ENCODE measurements at places on chromosomes 1 and 21.

- DNase-seq: no peak
These were observed 25.2 kb downstream of the PRAMEF20 start for GRCh38 chr1:13435458-13435857.

DNA sequence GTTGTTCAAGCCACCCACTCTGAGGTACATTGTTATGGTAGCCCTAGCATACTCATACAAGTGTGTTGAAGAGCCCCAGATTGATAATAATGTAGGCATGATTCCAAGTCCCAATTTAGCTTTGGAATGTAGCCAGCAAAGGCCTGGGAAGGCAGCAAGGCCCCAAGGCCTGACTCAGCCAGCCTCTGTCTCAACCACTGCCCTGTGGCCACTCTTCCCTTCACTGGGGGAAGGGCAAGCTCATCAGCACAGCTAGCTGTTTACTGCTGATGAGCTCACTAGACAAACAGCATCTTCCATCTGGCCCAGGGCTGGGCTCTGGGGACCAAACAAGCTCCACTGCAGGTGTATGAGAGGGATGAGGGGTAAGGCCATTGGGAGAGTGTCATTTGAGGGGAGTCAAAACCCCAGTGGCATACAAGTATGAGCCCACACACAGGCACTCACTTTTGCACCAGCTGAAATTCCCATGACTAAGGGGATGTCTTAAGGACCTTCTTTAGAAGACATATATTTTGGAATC is 2.2 kb upstream of the IRF6 start:
- DNase-seq: peak; percentile 83

- DNase-seq: no peak
These were observed 5.0 kb downstream of the RAP1GAP start for GRCh38 chr1:21663951-21664805.

DNA sequence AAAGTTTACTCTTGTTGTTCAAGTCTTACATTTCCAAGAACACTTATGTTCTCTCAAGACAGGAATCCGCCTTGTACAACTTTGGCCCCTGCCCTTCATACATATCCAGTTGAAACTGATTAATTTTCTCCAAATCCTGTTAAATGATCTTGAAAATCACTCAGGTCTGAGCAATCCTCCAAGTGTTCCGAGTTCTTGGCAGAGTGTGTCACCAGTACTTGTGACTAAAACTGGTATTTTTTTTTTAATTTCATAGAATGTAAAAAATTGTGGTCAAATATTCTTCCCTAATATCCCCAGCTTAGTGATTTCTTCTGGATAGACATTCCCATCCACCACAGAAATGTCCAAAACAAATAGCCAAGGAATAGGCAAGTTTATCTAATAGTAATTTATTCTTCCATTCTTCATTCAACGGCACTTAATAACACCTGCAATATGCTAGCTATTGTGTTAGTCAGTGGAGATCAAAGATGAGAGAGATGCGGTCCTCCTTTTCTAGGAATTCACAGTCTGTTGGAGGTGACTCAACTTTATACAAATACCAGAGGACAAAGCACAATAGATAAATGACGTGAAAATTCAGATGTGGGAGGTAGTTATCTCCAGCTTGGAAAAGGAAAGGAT is 71.4 kb downstream of the DIRAS3 start:
- DNase-seq: peak; percentile 13

DNA sequence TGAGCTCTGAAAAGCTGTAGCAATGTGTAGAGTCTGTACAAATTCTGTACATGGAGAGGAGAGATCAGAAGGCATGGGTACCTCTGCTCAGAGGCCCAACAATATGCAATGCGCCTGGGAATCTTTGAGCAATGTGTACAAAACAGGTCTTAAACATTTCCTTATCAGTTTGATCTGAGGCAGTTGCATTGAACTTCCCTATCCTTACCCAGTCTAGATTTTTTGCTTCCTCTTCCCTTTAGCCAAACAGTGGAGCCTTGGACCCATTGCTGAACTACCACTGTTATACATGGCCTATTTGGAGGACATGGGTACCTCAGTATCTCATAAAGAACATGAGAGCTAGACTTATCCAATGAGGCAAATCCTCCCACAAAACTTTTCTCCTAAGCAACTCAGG is 12.6 kb upstream of the MNDA start:
- no peak for DNase-seq

DNA sequence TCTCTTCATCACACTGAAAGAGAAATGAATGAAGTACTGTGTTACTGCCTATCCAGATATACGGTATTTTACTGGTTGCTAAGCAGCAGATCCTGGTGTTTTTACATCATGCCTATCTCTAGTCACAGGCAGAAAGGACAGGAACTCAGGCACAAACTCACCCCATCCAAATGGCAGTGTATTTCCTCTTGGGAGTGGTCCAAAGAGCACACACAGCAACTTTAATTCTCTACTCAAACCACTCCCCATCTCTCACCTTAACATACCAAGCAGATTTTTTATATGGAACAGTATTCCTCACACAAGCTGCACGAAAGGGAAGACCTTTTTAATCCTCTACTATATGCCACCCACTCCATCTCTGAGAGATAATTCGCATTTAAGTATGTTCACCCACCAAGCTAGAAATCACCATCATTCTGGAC is 27.3 kb downstream of the EIF4G3 start:
- peak; percentile 69 for DNase-seq

- DNase-seq: no peak
These were observed 14.3 kb upstream of the CXADR start for GRCh38 chr21:17498586-17498985.

- no peak for DNase-seq
These were observed 185.9 kb downstream of the TPR start for GRCh38 chr1:186189156-186189555.

GRCh38 chr1:9128520-9129265 is at the start of gene GPR157:
GPR157 (minus strand) TSS chr1:9129102; CDS start chr1:9129027, 75 bp downstream.
- peak; percentile 91 for DNase-seq

- peak; percentile 11 for DNase-seq
These were observed 31.3 kb upstream of the LRIG2 start for GRCh38 chr1:113041569-113042284.

GRCh38 chr1:70415882-70416281 is 4.8 kb downstream of the CTH start:
- no peak for DNase-seq

DNA sequence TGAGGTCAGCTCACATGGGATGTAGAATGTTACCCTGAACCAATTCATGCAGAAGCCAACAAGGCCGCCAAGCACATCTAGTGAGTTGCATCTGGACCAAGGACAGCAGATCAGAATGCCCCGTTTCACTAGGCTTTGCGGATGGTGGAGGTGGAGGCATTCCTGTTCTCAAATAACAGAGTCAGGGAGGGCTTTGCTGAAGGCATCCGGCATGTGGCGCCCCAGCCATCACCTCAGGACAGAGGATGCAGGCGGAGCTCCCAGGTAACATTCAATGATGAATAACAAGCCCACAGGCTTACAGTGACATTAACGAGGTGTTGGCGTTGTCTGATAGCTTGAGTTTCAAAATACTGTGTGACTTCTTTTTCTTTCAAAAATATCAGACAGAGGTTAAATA is 476.2 kb downstream of the CAMTA1 start:
- no peak for DNase-seq

GRCh38 chr1:44810101-44810761 is 1.9 kb downstream of the BTBD19 start:
- peak; percentile 59 for DNase-seq

GRCh38 chr1:31605908-31606427 is 11.5 kb upstream of the HCRTR1 start:
- no peak for DNase-seq

DNA sequence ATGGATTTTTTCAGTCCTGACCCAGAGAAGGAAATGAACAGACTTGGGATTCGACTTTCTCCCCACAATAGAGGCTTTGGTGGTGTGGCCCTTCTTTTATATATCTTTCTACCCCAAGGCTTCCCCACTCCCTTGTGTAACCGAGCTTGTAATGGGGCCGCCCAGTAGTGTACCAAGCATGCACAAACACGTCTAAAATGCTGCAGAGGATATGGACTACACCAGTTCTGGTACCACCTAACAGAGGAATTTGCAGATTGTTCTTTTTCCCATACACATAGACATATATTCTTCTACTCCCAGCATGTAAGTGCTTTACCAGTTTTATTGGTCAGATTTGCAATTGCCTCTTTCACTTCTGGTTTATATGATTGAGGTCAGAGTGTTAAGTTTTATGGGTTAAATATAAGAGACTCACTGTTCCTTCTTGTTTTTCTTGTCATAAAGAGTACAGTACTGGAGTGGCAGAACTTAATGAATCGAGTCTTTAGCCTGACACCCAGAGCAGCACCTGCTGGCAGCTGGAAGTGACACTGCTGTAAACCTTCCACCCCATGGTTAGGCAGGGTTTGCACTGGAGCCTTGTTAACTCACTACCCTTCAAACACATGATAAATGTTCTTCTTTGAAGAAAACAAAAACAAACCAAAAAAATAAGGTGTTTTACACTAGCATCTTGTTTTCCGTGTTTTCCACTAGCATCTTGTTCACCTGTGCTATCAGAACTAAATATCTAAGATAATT is 198.6 kb downstream of the PTPRC start:
- no peak for DNase-seq

DNA sequence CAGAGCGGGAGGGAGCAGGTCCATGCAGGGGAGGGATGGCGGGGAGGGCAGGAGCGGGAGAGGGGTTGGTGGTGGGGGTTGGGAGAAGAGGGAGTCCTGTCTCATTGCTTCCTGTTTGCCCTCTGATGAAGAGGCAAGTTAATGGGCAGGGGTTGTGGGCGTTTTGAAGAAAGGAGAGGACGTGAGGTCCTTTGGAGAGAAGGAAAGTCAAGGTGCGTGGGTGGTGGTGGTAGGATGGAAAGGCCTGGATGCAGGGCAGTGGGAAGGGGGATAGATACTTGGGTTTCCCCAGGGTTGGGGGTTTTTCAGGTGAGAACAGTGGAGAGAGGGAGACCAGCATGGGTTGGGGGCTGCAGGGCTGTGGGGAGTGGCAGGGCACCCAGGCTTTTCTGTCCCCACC is 17.2 kb downstream of the UBE2Q1 start:
- no peak for DNase-seq

- no peak for DNase-seq
These were observed 42.5 kb downstream of the ITPKB start for GRCh38 chr1:226696547-226696946.

GRCh38 chr1:170200621-170201397 is 55.0 kb downstream of the NTMT2 start:
- peak; percentile 36 for DNase-seq

DNA sequence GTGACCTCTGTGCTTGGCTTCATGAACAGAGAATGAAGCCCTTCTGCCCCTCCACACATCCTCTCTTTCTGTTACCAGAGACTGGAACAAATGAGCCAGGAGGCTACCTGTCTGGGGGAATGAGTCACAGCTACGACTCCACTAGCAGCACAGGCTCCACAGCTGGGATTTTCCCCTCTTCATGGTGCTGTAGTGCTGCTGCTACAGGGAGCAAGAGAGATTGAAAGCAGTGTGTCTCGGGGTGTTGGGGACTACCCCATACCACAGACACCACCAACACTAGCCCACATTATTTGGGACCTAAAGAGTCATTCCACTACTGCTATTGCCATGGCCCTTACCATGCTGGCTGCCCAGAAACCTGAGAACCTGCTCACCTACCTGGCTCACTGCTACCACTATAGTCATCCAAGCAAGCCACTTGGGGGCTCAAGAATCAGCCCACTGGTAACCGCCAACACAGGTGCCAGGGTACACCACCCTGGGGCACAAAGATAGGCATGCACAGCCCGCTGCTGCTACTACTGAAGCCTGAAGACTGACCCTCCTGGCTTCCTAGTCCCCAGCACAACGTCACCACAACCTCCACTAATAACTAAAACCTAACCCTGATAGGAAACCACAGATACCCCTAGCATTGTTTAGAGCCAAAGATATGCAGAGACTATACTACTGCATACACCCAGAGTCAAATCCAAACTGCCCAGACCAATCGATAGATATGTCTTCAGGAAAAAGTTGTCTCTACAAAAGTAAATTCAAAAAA is 17.7 kb downstream of the CD1E start:
- no peak for DNase-seq

DNA sequence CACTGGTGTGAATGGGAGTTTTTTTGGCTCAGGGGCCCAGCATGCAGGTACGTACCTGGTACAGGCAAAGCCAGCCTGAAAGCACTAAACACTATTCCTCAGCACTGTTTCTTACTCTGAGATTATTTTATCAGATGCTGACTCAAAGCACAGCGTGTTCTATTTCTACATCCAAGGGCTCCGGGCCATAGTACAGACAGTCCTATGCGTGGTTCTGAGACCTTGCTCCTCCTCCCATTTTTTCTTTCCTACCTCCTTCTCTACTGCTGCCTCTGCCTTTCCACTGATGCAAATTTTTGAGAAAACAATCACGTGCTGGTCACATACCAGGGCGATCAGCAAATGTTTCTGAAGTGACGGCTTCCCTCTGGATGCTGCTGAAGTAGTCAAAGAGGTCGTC is 36.3 kb downstream of the PDPN start:
- no peak for DNase-seq

DNA sequence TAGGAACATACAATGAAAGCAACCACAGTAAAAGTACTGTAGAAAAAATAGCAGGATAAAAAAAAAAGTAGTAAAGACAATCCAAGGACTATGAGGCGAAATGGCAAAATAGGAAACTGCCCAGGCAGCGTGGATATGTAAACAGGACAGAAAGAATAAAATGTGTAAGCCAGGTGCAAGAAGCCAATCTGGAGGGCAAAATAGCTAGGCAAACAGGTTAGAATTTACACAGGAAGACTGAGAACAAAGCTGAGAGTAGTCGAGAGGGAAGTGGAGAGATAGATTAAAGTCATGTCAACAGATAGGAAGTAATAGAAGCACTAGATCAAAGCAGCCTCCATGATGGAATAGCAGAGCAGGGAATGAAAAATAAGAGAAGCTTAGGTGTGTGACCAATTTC is 124.2 kb upstream of the B3GALT2 start:
- DNase-seq: no peak

GRCh38 chr21:43662286-43662685 is 2.9 kb downstream of the RRP1B start:
- DNase-seq: no peak

Data from adipocyte (in vitro differentiated cells).